AG08395 (cell line): ENCODE measurements at places on chromosomes 12 and 14.

DNA sequence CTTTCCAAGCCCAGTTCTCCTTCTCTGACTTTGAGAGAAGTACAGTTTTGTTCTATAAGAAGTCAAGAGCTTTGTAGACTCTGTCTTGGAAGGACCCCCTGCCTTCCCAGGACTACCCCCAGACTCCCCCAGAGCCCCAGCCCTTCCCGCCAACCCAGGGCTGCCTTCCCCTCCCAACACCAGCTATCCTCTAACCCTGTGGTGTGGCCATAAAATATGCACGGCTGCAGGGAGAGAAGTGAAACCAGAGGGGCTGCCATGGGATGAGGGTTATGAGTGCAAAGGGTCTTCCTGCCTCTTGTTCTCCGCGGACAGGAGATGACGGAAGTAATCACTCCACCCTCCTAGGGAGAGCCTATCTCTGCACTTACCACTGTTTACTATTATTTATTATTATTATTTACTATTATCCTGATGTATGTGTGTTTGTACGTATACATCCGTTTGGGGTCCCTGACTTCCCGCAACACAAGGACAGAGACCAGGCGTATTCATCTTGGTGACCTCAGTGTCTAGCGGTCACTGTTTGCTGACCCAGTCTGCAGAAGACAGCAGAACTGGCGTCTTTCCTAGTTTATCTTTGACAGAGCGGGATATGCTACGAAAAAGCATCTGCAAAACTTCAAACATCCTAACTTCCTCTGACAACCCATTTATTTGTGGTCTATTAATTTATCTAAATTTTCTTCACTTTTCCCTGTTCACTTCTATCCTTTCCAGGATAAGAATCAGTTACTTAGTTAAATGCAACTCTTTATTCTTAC, 3.5 kb upstream of the SCNN1A start:
- no peak for DNase-seq

DNA sequence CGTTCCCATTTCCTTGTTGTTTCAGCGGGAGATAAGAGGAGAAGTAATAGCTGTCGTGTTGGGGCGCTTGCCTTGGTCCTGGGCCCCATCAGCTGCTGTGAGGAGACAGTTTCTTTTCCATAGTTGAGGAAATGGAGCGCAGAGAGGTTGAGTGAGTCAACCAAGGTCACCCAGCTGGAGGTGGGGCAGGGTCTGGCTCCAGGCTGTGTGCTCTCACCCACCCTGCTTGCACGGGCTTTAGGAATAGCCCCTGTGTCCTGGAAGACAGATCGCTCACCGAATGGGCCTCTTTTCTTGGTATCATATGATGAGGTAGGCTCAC, 165.7 kb upstream of the RTL1 start:
- no peak for DNase-seq

DNA sequence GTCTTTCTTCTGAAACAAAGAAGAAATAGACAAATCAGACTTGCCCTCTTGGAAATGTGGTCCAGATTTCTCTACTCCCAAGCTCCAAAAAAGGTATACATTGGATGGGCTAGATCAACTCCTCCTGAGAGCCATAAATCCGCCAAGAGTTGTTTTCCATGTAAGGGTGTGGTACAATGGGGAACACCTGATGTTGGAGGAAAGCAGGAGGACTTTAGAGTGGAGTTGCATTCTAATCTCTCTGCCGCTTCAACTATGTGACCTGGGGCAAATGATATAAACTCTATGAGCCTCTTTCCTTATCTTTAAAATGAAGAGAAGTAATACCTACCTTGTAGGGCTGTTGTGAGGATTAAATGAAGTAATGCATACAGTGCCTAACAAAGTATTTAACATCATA, 101.6 kb downstream of the RMST start:
- no peak for DNase-seq

- DNase-seq, result no peak
These were observed 9.0 kb downstream of the TNS2 start for GRCh38 chr12:53058674-53059433.

DNA sequence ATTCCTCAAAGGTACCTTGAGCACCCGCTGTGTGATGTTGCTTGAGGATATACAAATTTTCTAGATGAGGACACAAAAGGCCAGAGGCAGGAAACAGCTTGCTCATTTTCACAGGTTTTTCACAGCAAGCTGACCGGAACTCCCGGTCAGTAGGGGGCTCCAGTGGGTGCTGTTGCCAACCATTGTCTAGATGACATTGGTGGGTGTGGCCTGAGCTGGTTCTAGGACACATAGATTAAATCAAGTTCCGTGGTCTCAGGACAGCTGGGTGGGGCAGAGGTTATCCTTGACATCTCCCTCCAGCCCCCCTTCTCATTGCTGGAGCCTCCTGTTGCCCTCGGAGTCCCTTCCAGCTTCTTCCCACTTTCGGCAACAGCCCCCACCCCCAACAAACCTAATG, 153.6 kb upstream of the FKBP4 start:
- peak; percentile 35 for DNase-seq

DNA sequence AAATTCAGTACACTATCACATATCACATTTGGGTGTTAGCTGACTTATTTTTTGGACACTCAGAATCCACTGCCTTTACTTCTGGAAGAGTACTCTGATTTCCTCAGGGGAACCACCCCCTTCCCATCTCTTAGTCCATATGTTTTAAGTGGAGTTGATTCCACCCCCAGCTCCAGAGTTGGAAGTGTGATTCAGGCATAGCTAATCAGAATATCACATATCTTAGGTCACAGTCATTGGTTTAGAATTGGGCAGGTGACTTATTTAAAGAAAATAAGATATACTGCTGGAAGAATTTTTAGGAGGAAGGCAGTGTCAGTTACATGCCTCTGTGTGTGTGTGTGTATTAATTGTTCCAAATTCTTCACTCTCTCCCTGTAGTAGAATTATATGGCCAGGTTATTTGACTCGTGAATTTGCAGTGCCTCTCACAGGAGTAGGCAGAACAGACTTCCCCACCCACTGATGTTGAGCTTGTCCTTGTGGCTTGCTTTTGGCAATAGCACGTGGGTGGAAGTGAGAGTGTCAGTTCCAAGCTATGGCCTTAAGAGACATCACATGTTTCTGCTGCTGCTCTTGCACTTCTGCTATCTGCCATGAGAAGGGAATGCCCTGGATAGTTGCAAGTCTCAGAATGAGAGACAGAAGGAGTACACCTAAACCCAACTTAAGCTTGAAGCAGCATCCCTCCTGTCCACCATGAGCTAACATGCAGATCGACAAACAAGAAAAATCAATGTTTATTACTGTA, 6.4 kb upstream of the GAS2L3 start:
- DNase-seq, result no peak

DNA sequence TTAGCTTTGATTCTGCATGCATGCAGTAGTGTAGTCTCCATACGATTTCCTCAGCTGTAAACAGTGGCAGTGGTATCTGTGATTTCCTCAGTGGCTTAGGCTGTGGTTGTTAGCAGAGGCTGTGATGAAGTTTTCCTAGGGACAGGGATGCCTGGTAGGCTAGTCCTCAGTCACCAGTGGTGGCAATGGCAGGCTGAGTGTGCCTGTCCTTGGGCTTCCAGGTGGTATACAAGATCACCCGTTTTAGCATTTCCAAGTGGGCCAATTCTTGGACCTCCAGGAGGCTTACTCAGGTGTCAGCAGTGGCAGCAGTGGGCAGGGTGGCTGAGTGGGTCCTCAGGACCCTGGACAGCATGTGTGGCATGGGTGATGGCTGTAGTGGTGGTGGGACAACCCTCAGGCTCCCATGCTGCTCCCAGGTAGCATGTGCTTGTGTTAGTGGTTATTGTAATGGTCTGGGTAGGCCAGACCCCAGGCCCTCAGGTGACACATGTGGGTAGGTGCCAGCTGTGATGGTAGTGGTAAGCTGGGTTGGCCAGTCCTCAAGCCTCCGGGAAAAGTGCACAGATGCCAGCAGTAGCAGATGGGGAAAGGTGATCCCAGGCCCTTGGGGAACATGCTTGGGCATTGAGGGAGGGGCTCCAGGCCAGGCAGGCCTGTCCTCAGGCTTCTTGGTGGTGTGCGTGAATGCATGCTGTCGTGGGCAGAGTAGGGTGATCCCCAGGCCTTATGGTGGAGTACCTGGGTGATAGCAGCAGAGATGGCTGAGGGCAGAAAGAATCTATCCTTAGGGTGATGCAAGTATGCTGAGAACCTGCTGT, 146.5 kb downstream of the PAPOLA start:
- DNase-seq, result no peak

- DNase-seq, result no peak
These were observed 29.1 kb downstream of the CCDC88C start for GRCh38 chr14:91388551-91388975.

DNA sequence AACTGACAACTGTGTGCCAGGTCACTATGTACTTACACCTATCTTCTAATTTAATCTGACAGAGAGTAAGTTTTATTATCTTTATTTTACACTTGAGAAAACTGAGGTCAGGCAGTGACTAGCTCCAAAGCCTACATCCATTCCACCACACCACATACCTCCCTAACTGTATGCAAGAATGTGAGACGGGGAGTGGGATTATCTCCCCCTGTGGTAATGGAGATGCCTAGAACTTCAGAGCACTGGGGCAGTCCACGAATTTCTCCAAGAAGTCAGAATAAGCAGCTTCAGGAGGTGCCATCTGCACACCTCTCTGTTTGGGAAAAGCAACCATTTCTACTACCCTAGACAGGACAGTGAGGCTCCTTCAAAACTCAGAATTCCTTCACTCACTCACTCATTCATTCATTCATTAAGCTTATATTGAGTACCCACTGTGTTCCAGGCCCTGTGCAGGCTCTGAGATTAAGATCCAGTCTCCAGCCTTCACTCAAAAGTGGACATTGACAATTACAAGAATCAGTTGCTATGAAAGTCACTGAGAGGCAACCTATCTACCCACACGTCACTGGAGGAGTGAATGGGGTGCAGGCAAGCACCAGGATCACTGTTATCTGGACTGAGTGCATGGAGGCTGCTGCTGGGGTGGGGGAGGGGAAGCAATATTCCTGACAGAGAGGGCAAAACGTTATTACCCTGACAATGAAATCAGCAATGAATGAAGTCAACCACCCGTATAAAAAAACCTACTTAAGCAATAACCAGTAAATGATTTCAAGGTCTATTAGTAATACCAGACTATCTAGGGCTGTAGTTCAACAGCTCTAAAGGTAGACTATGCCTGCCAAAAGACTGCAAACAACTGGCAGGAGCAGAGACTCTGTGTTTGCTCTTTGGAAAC, 18.0 kb downstream of the SLC7A7 start:
- DNase-seq, result no peak

- DNase-seq, result no peak
These were observed 141.9 kb downstream of the KIF26A start for GRCh38 chr14:104280085-104280901.

DNA sequence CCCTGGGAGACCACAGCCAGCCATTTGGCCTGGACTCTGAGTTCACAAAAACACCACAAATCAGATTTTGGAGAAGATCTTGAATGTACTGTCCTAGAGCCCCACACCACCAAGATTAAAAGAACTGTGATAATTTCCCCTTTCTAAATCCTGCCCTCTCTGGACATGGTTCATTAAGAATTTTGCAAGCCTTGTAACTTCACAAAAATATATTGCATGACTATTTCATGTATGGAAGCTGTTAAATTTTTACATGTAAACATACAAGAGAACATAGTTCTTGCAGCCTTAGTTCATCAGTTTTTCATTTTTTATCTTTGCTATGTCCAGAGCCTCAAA, 97.0 kb downstream of the SCARB1 start:
- DNase-seq, result no peak

- no peak for DNase-seq
These were observed 77.0 kb upstream of the FOXN3 start for GRCh38 chr14:89493877-89494634.

DNA sequence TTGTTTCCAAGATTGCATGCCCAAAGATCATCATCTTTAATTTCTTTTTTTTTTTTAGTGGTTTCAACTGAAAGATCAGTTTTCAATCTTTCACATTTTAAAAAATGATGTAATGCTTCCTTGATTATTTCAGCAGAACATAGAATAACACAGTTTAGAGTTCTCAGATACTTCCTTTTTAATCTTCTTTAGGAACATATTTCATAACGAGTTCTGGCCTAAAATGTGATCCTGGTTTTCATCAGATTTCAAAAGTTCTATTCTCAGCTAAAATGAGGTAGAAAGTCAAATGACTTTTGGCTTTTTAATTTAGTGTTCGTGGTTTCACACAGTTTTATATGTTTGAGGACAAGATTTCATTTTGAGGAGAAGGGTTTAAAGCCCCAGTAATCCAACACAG, 40.0 kb upstream of the NR1H4 start:
- DNase-seq, result no peak

- no peak for DNase-seq
These were observed 12.9 kb downstream of the SERPINA6 start for GRCh38 chr14:94310248-94310647.

GRCh38 chr12:57148469-57149244, 1.2 kb upstream of the LRP1-AS start:
- DNase-seq, result peak; percentile 53

GRCh38 chr12:27652174-27652763, 44.0 kb upstream of the REP15 start:
- peak; percentile 82 for DNase-seq

DNA sequence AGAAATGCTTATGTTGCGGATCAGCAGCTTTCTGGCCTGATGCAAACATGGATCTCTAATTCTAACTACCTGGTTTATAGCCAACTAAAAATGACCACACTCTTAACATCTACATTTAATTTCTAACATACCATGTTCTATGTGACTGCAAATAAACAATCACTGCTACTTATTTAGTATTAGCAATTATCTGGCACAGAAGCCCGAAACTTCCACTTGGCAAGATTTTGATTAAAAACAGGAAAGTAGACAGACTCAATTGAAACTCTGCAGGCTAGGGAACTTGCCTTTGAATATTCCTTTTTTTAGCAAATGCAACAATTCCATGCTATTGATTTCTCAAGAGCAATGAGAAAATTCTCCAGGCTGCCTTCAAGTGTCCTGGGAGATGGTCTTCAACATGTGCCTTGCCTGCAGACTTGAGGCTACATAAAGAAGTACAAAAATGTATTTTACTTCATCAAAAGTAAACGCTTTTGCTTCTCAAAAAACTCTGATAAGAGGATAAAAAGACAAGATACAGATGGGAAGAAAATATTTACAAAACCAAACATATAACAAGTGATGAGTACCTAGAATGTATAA, 9.1 kb upstream of the TMCC3 start:
- no peak for DNase-seq

DNA sequence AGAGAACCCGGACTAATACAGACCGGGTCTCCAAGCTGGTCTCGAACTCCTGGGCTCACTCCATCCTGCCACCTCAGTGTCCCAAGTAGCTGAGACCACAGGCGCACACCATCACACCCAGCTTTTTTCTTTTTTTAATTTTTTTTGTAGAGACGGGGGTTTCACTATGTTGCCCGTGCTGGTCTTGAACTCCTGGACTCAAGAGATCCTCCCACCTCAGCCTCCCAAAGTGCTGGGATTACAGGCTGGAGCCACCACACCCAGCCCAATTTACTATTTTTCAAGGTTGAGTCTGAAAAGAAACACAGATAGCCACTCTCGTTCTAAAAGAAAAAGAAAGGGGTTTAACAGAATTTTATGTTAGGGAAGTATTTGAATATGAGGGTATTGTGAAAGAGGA, 1.8 kb downstream of the ERO1A start:
- DNase-seq, result no peak
